ENCODE measurements at places on chromosomes 2 and 18.
A peak's percentile ranks its signal among the peaks of the same experiment; 100 is the strongest.

- DNase-seq, result no peak
These were observed 43.0 kb downstream of the FBXO48 start for GRCh38 chr2:68423966-68424650.

DNA sequence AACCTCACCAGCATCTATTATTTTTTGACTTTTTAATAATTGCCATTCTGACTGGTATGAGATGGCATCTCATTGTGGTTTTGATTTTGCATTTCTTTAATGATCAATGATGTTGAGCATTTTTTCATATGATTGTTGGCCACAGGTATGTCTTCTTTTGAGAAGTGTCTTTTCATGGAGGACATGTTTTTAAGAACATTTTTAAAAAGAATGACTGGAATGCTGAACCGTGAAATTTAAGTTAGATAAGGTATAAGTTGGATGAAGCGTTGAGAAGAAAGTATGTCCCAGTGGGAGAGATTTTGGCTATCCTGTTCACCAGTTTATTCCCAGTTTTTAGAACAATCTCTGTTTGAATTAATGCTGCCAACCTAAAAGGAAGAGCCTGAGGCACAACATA lies 365.9 kb downstream of the CELF4 start:
- DNase-seq, result no peak

GRCh38 chr2:224410946-224411561 lies 9.1 kb upstream of the FAM124B start:
- no peak for DNase-seq

GRCh38 chr18:63126134-63127069 lies 193.2 kb downstream of the BCL2 start:
- DNase-seq, result no peak

GRCh38 chr2:143205106-143205764 lies 76.0 kb downstream of the ARHGAP15 start:
- DNase-seq, result peak; percentile 28

- DNase-seq, result no peak
These were observed 130.9 kb upstream of the SMAD7 start for GRCh38 chr18:49081511-49082155.

DNA sequence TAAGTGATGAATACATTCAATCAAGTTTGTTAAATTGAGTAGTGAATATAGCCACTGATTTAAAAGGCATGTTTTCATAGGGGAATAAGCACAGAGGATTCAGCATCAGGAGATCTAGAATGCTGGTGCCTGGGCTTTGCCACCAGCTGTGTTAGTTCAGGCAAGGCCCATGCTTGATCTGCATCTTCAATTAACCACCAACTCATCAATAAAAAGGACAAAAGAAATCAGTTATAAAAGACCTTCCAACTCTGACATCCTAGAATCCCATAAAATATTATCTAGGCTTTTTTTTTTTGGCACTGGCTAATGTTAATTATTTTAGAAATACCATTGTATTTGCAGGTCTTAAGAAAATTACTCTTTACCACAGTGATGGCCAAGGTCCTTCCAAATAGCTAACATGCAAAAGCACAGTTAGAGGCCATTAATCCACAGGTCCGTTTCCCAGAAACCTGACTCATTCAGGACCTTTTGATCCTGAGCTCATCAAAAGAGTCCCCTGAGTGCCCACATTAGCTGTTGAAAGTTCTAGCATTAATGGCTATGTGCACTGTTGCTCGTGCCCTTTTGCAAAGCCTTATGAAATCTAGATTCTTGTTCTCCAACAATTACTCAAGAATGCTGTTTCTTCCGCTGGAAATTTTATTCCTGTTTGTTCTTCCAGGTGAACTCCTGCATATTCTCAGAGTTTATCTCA lies 170.0 kb downstream of the CYRIA start:
- no peak for DNase-seq

- DNase-seq, result peak; percentile 56
These were observed 812 bp downstream of the SOWAHC start for GRCh38 chr2:109614715-109615636.

DNA sequence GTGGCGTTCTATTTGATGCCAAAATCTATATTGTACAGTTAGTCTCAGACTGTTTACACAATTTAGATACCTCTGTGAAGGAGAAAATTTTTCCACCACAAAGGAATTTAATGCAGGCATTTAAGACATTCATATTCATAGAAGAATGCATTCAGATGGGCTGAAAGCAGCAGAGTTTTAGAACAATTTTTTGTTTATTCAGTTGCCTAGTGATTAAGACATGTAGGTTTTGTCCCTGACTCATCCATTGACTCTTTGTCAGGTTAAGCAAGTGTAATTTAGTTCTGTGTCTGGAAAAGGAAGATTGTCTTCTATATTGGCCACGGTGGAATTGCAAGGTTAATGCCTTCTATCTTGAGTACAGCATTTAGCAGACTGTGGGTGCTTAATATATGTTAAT lies 515.0 kb downstream of the PARD3B start:
- no peak for DNase-seq

- no peak for DNase-seq
These were observed 39.7 kb downstream of the COL3A1 start for GRCh38 chr2:189013671-189014448.

- DNase-seq, result no peak
These were observed 11.9 kb downstream of the FRZB start for GRCh38 chr2:182854375-182855105.

DNA sequence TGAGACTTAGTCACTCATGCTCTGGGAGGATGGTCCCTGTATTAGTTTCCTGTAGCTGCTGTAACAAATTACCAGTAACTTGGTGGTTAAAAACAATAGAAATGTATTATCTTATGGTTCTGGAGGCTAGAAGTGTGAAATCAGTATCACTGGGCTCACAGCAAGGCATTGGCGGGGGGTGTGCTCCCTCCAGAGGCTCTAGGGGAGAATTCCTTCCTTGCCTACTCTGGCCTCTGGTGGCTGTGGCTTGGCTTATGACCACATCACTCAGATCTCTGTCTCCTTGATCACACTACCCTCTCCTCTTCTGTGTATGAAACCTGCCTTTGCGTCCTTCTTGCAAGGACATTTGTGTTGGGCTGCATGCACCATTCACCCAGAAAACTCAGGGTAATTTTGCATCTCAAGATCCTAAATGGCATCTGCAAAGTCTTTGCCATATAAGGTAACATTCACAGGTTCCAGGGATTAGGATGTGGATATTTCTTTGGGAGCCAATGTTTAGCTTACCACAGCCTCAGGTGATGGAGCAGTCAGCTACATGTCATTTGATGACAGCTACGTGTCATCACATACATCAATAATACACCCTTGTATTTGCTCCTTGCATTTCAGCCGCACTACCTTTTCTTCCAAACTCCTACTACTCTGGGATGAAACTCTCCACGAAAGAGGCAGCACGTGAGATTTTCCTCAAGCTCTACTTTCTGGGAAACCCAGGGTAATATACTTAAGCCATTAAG lies 49.6 kb upstream of the POU3F3 start:
- peak; percentile 9 for DNase-seq

DNA sequence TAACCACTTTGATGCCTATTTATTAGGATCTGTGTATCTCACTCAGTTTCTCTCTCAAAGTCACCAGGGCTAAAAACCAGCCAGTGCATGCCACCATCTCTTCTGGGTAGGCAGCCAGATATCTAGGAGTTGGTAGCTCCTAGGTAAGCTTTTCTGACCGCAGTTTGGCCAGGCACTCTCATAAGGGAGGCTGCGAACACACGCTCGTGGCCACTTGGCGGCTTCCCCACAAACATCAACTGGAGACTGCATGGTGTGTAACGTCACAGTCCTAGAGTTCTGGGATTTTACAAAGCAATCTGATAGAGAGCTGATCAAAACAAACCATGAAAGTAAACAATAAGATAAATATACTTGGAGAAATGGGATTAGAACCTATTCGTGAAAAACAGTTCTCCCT lies 424.3 kb upstream of the ACVR2A start:
- no peak for DNase-seq

GRCh38 chr2:116467243-116467642 lies 1347.2 kb upstream of the DDX18 start:
- DNase-seq, result no peak
